ENCODE measurements at places on chromosomes 12 and 14.

- no peak for DNase-seq
Measured at GRCh38 chr14:81276073-81277069, 55.6 kb upstream of the GTF2A1 start.

GRCh38 chr12:132622437-132623071 lies 4.0 kb downstream of the P2RX2 start:
- DNase-seq = no peak

- DNase-seq = no peak
Measured at GRCh38 chr12:58393152-58393551, 451.8 kb downstream of the ATP23 start.

DNA sequence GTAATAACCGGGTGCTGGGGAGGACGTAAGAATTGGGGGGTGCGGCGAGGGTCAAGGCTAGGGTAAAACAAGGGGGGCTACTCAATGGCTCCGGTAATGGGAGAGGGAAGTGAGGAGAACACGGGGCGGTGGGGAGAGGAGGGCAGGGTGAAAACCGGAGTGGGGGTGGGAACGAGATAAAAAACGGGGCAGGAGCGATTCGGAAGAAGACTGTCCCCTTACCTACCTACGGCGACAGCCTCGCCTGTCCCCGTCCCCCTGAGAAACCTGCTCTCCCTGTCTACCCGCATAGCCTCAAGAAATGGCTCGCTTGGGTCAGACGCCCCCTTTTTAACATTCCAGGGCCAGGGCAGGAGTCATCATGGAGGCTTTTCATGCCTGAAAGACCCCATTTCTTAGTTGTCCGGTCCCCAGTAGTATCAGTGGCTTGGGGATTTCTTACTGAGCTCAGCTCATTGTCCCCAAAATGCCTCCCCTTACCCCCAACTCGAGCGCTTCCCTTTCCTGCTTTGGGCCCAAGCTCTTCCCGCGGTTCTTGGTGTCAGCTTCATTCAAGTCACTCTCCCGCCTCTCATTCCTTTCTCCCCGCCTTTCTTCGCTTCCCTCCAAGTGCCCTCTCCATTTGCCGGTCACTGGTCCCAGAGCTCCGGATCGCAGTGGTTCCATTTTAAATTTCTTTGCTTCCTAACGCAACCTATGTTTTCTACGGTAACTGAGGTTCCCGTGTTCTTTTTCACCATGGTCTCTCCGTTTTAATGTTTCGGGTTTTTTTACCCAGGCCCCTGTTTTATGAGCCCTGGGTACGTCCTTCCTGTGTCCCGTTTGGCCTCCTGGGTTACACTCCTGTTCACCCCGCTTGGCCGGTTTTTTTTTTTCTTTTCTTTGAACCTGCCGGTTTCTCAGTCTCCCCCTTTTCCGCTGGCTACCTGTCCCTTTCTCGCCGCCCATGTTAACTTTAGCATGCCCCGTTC lies 1.2 kb upstream of the WSB2 start:
- no peak for DNase-seq

DNA sequence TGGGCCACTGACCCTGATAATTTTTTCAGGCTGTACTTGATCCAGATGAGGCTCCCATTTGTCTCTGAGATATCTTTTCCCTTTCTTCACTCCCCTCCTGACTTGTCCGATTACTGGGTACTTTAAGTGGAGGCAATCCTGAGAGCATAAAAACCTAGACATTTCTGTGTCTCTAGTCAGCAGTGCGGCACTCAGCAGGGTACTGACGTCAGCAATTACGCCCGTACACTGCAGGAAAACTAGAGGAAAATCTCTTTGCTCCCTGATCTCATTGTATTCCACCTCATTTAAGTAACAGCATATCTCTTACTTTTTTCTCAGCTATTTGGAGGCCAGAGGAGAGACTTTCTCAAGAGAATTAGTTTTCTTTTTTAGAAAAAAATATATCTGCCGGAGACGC lies 315.5 kb upstream of the OR4E1 start:
- DNase-seq = no peak

GRCh38 chr14:51744372-51745130 lies 92.8 kb downstream of the FRMD6 start:
- no peak for DNase-seq
